ENCODE measurements at places on chromosomes 1 and 21.

DNA sequence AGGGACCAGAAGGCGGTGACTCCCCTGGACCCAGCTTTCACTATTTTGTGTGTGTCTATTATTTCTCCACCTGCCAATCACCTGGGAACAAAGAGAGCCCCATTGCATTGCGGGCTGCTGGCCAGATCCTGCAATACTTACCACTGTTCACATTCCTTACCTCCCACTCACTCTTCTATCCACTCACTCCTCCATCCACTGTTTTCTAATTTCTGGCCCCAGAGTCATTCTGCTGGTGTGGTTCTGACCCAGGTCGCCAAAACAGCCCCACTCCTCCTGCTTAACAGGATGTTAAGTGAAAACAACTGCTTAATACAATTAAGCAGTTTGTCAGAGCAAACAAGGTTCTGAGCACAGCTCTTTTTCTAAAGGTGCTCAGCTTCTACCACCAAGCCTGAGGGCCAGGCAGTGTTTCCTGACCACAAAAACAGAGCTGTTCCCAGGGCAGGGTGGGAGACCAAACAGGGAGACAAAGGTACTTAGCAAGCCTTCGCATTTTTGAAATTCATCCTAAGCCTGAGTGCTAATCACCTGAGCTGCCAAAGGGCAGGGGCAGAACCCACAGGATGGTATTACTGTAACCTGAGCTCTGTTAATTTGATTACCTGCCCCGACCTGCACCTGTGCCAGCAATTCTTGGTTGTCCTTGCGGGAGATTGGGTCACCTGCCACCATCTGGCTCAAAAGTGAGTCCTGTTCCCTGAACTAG lies 38.5 kb upstream of the EFCAB14 start:
- no peak overlapping the region for H3K27ac ChIP-seq
- H3K36me3 ChIP-seq = no peaks in the 10 kb centered on the region
- no peaks in the 10 kb centered on the region for H3K4me1 ChIP-seq
- no peak overlapping the region for H3K4me3 ChIP-seq

DNA sequence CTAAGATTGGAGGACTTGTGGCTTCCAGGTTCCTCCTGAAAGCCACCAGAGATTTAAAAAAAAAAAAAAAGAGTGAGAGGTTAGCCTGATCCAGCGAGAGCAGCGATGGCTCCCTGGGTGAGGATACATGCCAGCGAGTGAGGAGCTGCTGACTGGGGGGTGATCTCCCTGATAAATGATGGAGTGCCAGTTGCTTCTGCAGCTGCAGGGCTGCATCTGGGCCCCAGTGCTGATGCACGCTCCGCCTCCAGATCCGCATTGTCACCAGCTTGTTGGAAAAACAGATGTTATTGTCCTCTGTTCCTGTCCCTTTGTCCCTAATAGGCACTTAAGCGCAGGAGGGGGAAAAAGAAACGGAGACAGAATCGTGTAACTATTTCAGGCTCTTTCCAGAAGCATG lies 28.6 kb downstream of the UBIAD1 start:
- DNase-seq = no peak
- H3K4me1 ChIP-seq = no peaks in the 10 kb centered on the region
- H3K27ac ChIP-seq = no peak overlapping the region
- H3K36me3 ChIP-seq = no peaks in the 10 kb centered on the region

DNA sequence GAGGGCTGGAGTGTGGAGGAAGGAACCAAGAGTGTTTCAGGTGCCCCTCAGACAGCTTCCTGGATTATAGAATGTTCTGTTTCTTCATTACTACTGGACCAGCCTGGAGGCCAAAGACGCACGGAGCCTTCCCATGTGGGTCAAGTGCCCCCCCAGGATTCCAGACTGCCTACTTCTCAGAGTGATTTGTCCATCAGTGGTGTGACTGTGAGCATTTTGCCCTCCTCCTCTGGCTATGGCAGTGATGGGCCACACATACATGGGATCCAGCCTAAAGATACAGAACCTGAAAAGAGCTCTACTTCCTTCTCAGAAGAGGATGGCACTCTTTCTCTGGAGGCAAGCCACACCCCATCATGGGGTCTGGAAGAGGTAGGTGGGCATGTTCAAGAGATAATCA lies 64.9 kb downstream of the MACF1 start:
- H3K27ac ChIP-seq = peak overlapping the region; percentile 51
- H3K36me3 ChIP-seq = no peaks in the 10 kb centered on the region
- H3K4me3 ChIP-seq = peak overlapping the region; percentile 72

- H3K36me3 ChIP-seq = no peaks in the 10 kb centered on the region
- DNase-seq = no peak
- no peak overlapping the region for H3K4me3 ChIP-seq
- H3K27me3 ChIP-seq = no peaks in the 10 kb centered on the region
- H3K4me1 ChIP-seq = no peaks in the 10 kb centered on the region
These were observed 45.3 kb upstream of the MAN1A2 start for GRCh38 chr1:117321680-117322609.

DNA sequence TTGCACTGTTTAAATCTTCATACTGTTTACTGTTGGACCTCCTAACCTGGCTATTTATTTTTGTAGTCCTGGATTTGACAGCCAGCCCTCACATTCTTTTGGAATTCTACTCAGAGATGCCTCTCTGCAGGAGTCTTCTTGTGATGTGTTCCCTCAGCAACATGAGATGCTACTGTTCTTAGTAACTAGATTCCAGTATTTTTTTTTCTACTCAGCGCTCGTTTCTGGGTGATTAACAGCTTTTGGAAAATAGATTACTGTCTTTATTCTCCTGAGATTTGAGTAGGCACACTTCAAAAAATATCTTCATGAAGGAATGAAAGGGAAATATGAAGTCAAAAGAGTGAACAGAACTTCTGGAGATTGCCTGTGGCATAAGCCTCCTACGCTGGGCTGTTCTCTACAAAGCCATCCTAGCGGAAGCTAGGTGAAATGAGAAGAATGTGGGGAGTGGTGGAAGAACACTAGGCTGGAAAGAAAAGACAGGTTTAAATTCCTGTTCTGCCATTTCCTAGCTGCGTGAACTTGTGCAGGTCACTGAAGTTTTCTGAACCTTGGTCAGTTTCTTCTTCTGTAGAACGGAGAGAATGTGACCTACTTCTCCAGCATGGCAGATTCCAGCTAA lies 75.9 kb downstream of the LRRC8C start:
- H3K27me3 ChIP-seq = no peaks in the 10 kb centered on the region
- no peaks in the 10 kb centered on the region for H3K4me1 ChIP-seq
- no peak overlapping the region for H3K27ac ChIP-seq
- DNase-seq = no peak
- peaks cover 6% of the 10 kb centered on the region for H3K36me3 ChIP-seq

DNA sequence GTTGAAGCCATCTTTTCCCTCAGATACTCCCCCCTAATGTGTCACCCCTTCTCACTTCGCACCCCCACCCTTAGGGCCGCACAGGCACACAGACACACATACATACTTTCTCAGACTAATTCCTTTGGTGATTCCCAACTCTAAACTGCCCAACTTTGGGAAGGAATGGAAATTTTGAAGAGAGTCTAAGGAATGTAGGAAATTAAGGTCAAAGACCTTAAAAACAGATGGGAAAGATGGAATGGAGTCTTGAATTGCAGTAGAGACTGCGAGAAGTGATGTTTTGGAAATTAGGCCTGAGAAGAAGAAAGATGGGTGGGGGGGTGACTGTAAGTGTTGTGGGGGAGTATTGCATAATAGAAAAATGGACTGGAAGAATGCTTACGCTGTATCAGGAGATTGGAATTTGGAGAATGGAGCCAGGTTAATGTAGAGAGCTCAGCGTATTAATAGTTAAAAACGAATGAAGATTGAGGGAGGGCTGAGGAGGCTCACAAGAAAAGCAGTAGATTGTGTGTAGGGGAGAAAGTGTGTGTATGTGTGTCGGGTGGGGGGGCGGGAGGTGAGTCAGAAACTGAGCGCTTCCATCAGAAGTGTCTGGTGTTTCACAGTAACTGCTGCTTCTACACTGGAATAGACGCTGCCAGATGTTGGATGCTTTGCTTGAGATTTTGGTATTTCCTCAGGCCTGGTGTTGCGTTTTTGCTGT lies 1.7 kb downstream of the PIP5K1A start:
- no peak for DNase-seq
- H3K27me3 ChIP-seq = no peaks in the 10 kb centered on the region
- peaks cover 6% of the 10 kb centered on the region for H3K36me3 ChIP-seq
- H3K4me1 ChIP-seq = peaks cover 44% of the 10 kb centered on the region
- H3K27ac ChIP-seq = peak overlapping the region; percentile 73
